ENCODE measurements at places on chromosomes 1 and 21.

DNA sequence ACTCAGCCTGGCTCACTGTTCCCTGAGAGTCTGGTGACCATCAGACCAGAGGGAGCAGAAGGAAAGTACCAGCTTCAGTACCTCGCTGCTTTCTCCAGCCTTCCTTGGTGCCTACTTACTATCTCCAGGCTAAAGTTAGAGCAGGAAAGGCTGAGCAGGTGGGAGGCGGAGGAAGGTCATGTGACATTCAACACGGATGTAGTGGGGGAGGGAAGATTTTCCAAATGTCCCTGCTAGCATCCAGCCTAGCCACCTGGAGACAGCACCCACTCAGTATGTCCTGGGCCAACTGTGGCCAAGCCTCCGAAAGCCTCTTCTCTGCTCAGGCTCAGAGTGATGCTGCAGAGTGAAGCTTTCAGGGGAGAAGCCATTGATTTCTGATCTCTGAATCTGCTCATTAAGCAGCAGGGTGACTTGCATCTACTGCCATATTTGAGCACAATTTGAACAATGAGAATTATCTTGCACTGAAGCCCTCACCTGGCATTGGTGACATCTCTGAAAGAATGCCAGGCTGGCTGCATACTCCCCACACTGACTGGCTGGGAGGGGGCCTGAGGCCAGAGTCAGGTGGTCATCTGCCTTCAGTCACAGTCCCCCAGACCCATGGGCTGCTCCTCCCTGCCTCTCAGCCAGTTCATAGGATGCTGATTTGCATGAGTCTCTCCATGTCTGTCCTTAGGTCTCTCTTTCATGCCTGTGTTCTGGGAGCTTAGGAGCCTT is 86.2 kb downstream of the KCND3 start:
- DNase-seq: no peak

- no peak for DNase-seq
These were observed 18.8 kb downstream of the PKNOX1 start for GRCh38 chr21:42993051-42993712.

DNA sequence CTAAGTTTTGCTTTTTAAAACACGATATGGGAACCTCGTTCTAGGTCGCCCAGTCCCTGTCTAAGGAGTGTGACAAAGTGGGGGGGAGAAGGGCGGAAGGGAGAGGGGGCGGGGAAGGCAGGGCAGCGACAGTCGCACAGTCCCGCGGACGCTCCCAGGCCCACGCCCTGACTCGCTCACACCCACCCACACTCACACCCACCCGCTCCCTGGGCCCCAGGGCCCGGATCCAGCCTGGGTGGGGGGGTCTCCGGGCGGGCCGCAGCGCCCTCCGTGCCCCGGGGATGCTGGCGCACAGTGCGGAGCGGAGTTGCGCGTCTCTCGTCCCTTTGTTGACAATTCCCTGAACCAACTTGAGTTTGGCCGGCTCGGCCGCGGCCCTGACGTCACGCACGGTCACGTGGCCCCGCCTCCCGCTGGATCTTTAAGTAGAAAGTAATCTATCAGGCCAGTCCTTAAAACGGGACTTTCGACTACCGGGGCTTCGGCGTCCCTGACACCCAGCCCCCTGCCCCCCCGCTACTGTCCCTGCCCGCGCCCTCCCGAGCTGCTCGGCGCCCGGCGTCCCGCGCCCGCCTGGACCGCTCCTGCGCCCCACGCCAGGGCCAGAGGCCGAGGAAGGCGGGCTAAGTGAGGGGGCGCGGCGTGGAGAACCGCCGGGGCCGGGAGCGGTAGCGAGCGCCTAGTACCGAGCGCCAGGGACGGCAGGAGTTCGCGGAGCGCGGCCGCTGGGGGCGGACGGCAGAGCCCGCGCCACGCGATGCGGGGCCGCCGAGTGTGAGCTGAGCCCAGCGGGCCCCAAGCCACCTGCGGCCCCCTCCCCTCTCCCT is at the start of gene FOXD3:
Gene FOXD3 (plus strand): TSS at position 454 of the 830 bp plus-strand sequence. CDS start 492 bp downstream, outside the sequence.
- peak; percentile 71 for DNase-seq

DNA sequence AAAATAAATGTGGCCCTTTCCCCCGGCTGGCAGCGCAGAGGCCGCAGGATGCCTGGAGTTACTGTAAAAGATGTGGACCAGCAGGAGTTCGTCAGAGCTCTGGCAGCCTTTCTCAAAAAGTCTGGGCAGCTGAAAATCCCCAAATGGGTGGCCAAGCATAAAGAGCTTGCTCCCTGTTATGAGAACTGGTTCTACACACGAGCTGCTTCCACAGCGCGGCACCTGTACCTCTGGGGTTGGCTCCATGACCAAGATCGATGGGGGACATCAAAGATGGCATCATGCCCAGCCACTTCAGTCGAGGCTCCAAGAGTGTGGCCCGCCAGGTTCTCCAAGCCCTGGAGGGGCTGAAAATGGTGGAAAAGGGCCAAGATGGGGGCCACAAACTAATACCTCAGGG is 95.9 kb downstream of the LRIG2 start:
- no peak for DNase-seq

GRCh38 chr1:230069796-230070195 is 2.8 kb downstream of the GALNT2 start:
- no peak for DNase-seq

GRCh38 chr1:152182431-152182830 is 23.4 kb upstream of the RPTN start:
- no peak for DNase-seq

GRCh38 chr1:156114101-156114918 is at the start of gene LMNA:
TSS of gene LMNA (plus strand) at chr1:156114711. CDS start at chr1:156114919, 208 bp downstream.
- DNase-seq: peak; percentile 96

GRCh38 chr1:170483051-170483450 is 48.9 kb upstream of the GORAB start:
- DNase-seq: no peak

GRCh38 chr1:30786264-30786991 is 28.9 kb upstream of the LAPTM5 start:
- peak; percentile 65 for DNase-seq

DNA sequence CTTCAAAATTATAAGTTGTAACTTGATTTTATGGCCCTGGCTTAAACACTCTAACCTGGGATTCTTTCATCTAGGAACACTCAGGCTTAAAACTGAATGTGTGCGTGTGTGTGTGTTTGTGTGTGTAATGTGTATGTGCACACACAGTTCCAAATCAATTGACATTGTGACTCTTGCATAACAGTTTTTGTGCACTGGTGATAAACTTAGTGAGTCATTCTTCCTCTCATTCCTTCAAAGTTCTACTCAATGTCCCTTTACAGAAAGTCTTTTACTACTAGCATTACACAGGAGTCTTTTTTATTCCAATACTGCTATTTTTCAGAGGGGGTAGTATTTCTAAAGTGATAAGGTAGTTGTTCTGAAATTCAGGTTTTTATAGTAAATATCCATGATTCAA is 943.6 kb downstream of the KCNT2 start:
- no peak for DNase-seq

- peak; percentile 57 for DNase-seq
These were observed 14.6 kb upstream of the PKP1 start for GRCh38 chr1:201268604-201269151.

- DNase-seq: peak; percentile 66
These were observed 34.6 kb downstream of the TGFBR3 start for GRCh38 chr1:91851130-91852010.

All from stomach (tissue), 19 donors.